AG04450 (cell line): ENCODE measurements at places on chromosomes 3 and 15.

DNA sequence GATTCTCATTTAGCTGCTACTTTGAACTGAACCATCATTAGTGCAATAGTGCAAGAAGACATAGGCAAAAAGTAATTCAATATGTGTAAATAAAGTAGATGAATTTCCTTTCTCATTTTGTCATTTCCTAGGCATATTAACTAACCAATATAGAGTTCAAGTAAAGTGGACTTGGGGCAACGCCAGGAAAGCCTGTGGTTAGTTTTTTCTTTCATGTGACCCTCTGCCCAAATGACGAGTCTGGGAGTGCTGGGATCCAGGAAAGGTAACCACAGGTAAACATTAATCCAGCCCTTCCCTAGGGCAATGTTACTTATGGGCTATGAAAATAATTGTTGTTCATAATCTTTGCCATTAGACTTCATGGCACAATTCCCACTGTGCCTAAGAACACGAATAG lies 181.0 kb downstream of the VPS13C start:
- no peak for DNase-seq

GRCh38 chr3:106745344-106746168 lies 631.7 kb upstream of the CCDC54 start:
- peak; percentile 3 for DNase-seq

DNA sequence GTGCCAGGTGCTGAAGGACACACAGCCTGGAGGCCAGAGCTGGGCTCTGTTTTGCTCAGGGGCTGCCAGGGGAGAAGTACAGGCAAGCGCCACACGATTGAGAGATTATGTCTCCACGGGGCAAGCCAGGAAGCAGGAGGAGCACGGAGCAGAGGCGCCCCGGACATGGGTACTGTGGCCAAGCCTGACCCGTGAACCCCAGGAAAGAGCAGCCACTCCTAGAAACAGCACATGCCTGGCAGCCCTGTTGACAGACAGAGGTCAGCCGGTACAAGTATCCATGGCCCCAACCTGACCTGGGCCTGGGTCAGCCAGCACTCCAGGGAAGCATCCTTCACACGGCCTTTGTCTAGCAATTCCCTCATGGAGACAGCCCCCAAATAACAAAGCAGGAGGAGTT lies 89.4 kb downstream of the ADAMTS17 start:
- DNase-seq = no peak

GRCh38 chr3:140443806-140444205 lies 234.1 kb upstream of the TRIM42 start:
- DNase-seq = no peak

- no peak for DNase-seq
Observed at GRCh38 chr15:93348711-93349545, 259.9 kb upstream of the RGMA start.

GRCh38 chr3:113288881-113289280 lies 77.5 kb downstream of the BOC start:
- no peak for DNase-seq

- DNase-seq = no peak
Observed at GRCh38 chr3:197736010-197736490, 654 bp downstream of the RUBCN start.

DNA sequence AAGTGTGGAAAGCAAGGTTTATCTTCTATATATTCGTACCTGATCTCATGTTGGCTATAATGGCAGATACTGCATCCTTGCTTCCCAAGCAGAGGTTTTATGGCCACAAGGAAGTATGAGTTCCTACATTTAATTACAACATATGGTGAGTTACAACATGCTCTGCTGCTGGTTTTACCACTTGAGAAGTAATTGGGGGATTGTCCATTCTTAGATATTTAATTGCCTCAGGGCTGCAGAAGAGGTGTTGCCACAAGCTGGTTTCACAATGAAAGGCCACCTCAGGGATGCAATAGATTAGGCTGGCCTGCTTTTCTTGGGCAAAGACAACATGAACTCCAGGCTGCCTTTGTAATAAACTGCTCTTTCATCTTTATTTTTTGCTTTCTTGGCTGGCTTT lies 48.6 kb downstream of the RAP2B start:
- DNase-seq = no peak

DNA sequence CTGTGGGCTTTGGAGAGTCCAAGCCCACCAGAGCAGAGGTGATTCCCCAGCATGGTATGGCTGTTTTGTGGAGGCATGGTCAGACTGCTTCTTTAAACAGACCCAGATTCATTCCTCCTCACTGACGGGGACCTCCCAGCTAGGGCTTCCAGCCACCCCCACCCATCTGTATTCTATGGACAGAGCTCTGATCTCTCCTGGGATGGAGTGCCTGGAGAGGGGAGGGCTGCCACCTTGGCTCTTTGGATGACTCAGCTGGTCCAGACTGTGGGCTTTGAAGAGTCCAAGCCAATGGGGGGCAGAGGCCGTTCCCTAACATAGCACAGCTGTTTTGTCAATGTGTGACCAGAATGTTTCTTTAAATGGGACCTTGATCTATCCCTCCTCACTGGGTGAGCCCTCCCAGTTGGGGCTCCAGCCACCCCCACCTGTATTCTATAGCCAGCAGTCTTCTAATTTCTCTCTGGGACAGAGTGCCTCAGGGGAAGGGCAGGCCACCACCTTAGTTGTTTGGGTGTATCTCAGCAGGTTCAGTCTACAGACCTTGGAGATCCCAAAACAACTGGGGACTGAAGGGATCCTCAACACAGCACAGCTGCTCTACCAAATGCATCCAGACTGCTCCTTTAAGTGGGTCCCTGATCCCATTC lies 122.0 kb upstream of the OSTN start:
- DNase-seq = no peak

DNA sequence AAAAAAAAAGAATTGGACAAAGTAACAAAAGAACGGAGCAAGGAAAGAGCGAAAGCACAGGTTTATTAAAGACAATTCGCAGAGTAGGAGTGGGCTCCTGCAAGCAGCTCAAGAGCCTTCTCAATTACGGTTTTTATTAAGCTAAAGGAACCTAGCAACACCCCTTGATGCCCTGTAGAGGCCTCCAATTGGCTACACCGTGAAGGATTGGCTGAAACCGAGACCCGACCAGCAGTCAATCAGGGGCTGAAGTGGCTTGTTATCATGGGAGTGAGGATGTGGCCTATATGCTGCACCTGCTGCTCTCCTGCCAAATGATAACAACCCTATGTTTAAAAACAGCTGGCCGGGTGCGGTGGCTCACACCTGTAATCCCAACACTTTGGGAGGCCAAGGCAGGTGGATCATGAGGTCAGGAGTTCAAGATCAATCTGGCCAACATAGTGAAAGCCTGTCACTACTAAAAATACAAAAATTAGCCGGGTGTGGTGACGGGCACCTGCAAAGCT lies 20.4 kb upstream of the AP3B2 start:
- DNase-seq = no peak

GRCh38 chr15:35491173-35491572 lies 54.8 kb downstream of the DPH6 start:
- DNase-seq = no peak

GRCh38 chr3:195082811-195083210 lies 188.1 kb downstream of the XXYLT1 start:
- DNase-seq = no peak

DNA sequence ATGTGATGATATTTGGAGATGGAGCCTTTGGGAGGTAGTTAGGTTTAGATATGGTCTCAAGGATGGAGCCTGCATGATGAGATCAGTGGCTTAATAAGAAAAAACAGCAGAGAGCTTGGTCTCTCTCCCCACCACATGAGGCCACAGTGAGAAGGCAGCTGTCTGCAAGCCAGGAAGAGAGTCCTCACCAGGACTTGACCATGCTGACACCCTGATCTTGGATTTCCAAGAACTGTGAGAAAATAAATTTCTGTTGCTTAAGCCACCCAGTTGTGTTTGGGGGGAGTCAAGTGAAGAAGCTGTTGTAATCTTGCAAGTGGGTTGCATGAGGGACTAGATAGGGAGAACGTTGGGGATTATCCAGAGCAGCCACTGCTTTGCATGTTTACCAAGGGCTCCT lies 62.3 kb upstream of the TNFAIP8L3 start:
- no peak for DNase-seq

- DNase-seq = peak; percentile 78
Observed at GRCh38 chr15:41944313-41944940, 27.9 kb downstream of the EHD4 start.
